ENCODE measurements at places on chromosomes 3 and 15. TPM values are rescaled to one million over a fixed set of nuclear protein-coding genes. Genes with fewer than 3 reads are reported as not detected.

Gene MYL3
- total RNA-seq, result not detected

Gene TTLL13
- 0.09 TPM for total RNA-seq

Gene RPUSD2
- 7.6 TPM for total RNA-seq

Gene KLHL6
- not detected for total RNA-seq

Gene PRR20G
- not detected for total RNA-seq

Gene COLQ
- 1.8 TPM for total RNA-seq

Gene SPINT1
- total RNA-seq, result not detected

Gene FGF7
- total RNA-seq, result 97.7 TPM

Gene GASK1A
- total RNA-seq, result 0.63 TPM

Gene ZPLD1
- 0.33 TPM for total RNA-seq

Gene TTC21A
- total RNA-seq, result 2.4 TPM

Gene STRA6
- 0.18 TPM for total RNA-seq

Gene DUOXA2
- not detected for total RNA-seq

Gene ATP8B4
- 0.99 TPM for total RNA-seq

Gene GXYLT2
- 47.8 TPM for total RNA-seq

Gene TGM4
- not detected for total RNA-seq

Gene ECT2
- total RNA-seq, result 70.8 TPM

Gene EPHB1
- total RNA-seq, result 1.2 TPM

Gene ARPP19
- total RNA-seq, result 168 TPM

Gene PLA2G4B
- total RNA-seq, result 0.49 TPM

Gene IGSF10
- 8.0 TPM for total RNA-seq

Gene CNTN4
- total RNA-seq, result 0.09 TPM

Gene SPTBN5
- total RNA-seq, result 0.57 TPM

Gene RGMA
- total RNA-seq, result 6.1 TPM

Gene CPN2
- total RNA-seq, result not detected

Gene SLC30A4
- 15.3 TPM for total RNA-seq

Gene PCOLCE2
- total RNA-seq, result 31.6 TPM

Gene TIGIT
- total RNA-seq, result 0.18 TPM

Gene TMOD2
- total RNA-seq, result 18.9 TPM

Gene STARD5
- total RNA-seq, result 8.8 TPM

Gene SOX14
- not detected for total RNA-seq

Gene SYNPR
- not detected for total RNA-seq

Gene MST1R
- 1.3 TPM for total RNA-seq

Gene ATP13A4
- total RNA-seq, result not detected

Gene GOLGA6L10
- 0.49 TPM for total RNA-seq

Gene ACKR4
- total RNA-seq, result 11.4 TPM

Gene ITIH4
- not detected for total RNA-seq

Gene ACP3
- 0.63 TPM for total RNA-seq

Gene TM6SF1
- not detected for total RNA-seq

Gene TRH
- total RNA-seq, result 2.5 TPM

Gene LRRC31
- total RNA-seq, result not detected

Gene CDC25A
- total RNA-seq, result 0.90 TPM

Gene STT3B
- total RNA-seq, result 151 TPM

Gene ARGFX
- not detected for total RNA-seq

Gene KCNMB3
- 0.08 TPM for total RNA-seq

Gene NR2E3
- 0.63 TPM for total RNA-seq

Gene FBXO40
- not detected for total RNA-seq

Gene CFAP100
- not detected for total RNA-seq

Gene CDCP1
- 32.8 TPM for total RNA-seq

Gene HESX1
- 2.4 TPM for total RNA-seq

Gene P2RY12
- 0.18 TPM for total RNA-seq

Gene LRRC2
- 10.1 TPM for total RNA-seq

Gene MITF
- 6.1 TPM for total RNA-seq

Gene IFT57
- 199 TPM for total RNA-seq

Gene ECE2
- total RNA-seq, result not detected

Gene SEMA6D
- total RNA-seq, result 17.7 TPM

Gene GALNT15
- 10.9 TPM for total RNA-seq
